ENCODE measurements at places on chromosomes 5 and 9. TPM values are rescaled to one million over a fixed set of nuclear protein-coding genes. Genes with fewer than 3 reads are reported as not detected.

The PCDHB14 gene
- 0.13 TPM for total RNA-seq

The DBH gene
- total RNA-seq: not detected

The FOXD4L3 gene
- not detected for total RNA-seq

The PCDHA12 gene
- 2.3 TPM for total RNA-seq

The GDA gene
- total RNA-seq: 1.5 TPM

The PTGES2 gene
- total RNA-seq: 105 TPM

The CLIC3 gene
- 3.7 TPM for total RNA-seq

The ZNF454 gene
- total RNA-seq: not detected

The TRPM6 gene
- 1.4 TPM for total RNA-seq

The GABRA6 gene
- total RNA-seq: not detected

The SMIM33 gene
- not detected for total RNA-seq

All from A549 treated with ZK216348 at 1 μM for 4 hours (cell line).